Left kidney (tissue), 8 donors: ENCODE measurements at places on chromosomes 2 and 18. TPM values are rescaled to one million over a fixed set of nuclear protein-coding genes. Genes with fewer than 3 reads are reported as not detected.

DNA sequence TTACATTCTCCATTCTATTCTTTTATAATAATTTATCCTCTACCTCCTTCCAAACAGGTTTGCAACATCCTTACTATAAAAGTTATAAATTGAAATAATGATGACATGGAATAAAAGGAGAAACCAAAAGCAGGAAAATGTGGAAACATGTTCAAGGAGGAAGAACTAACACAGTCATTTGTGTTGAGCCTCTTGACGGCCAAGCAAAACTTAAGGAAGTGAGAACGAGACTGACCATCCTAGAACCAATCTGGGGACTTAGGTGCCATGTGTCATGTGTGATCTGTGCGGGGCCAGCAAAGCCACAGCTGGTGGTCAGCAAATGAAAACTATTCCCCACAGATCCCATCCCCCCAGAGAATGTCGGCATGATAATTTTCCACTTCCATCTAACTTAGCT lies 25.6 kb upstream of the FAM124B start:
- no peak for DNase-seq

DNA sequence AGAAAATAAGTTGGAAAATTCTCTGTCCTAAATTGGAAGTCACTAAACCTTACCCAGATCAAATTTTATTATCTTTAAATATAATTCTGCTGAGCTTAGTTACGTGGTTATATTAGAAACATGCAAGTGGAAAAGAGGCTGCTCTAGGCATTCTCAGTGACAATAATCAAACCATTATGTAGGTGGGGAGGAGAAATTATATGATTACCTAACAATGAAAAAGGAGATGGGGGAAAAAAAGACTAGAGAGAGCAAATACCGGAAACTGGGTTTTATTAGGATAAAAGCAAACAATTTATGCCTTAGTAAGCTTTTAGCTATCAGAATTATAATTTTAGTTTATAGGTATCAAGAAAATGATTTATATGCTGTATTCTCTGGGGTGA lies 53.2 kb downstream of the PHLPP1 start:
- no peak for DNase-seq

DNA sequence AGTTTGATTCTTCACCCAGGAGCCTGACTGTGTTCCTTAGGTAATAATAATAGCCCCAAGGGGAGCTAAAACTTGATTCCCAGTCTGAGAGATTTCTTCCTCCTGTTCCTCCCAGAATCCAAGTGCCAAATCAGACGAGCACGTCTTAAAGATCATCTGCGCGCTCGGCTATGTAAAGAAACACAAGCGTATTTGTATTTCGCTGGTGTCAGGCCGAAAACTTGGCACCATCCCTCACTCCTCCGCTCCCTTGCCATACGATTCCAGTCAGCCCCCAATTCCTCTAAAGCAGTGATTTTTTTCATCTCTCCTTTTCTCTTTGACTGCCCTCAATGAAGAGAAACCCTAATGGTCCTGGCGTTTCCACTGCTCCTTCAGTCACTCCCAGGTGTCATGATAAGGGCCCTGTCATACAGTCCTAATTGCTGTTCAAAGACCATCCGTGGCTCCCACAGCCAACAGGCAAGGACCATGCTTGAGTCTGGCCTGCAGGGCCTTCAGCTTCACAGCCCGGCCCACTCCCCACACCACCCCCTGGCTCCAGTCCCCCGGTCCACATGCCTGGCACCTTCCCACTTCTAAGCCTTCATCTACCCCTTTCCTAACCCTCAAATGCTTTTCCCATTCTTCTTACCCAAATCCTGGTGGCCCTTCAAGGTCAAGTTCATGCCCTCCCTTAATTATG lies 130.8 kb upstream of the ID2 start:
- DNase-seq = no peak

DNA sequence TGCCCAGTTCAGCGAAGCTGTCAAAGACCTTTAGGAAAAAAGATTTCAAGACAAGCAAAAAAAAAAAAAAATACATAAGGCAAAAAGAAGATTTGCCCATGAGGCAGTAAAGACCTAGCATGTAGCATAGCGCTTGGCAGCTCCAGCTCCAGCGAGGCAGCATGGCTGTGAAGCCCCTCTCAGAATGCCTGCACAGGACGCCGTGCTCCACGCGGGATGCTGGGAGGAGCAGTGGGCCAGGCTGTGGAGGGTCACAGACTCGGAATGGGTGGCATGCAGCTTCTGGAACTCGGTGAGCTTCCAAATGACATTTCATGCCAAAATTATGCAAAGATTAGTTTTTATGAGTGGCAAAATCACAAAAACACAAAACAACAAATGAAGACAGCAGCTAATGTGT lies 267.3 kb downstream of the ZNF516 start:
- no peak for DNase-seq

GRCh38 chr2:126909366-126909765 lies 10.7 kb downstream of the TEX51 start:
- no peak for DNase-seq

GRCh38 chr18:70377857-70378701 lies 89.2 kb downstream of the SOCS6 start:
- no peak for DNase-seq

DNA sequence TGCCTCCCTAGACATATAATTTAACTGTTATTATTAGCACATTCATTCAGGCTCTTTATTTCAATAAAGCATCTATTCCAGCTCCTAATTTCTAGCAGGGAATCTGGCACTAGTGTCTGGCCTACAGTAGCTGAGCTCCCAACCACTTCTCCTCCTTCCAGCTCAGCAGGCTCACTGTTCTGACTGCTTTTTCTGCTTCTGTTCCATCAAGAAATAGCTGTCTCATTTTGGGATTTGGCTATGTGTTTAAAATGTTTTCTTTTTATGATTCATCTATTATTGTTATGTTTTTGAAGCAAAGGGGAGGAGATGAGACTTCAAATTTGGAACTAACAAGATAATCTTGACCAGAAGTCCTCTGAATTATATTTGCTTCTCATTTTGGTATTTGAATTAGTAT lies 172.7 kb upstream of the SMAD7 start:
- DNase-seq = no peak

DNA sequence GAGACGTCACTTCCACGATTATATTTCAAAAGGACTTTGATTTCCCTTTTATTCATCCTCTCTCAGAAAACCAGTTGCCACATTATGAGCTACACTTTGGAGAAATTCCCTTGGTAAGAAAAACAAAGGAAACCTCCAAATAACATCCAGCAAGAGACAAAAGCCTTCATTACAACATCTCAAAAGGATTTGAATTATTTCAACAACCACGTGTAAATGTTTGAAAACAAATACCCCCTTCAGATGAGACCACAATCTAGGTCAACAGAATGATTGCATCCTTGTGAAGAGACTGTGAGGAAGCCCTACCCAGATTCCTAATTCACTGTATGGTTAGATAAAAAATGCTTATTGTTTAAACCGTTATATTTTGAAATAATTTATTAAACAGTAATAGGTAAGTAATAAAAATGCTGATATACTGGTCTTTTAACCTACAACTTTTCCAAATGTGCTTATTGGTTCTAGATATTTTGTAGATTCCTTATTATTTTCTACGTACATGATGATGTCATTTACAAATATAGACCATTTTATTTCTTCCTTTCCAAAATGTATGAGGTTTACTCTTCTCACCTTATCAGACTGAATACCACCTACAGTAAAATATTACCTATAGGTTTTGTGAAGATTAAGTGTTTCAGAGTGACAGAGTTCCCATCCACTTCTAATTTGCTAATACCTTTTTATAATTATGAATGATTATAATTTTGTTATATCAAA lies 922.7 kb upstream of the CHAC2 start:
- DNase-seq = no peak

- no peak for DNase-seq
These were observed 20.6 kb downstream of the LRRFIP1 start for GRCh38 chr2:237648016-237648381.

GRCh38 chr18:6444466-6445228 lies 29.9 kb upstream of the L3MBTL4 start:
- DNase-seq = no peak

Gene LTBP1
- polyA plus RNA-seq = 85.2 TPM

Gene GPBAR1
- polyA plus RNA-seq = 1.2 TPM

Gene GALNT3
- polyA plus RNA-seq = 20.2 TPM

Gene TMEM163
- 1.6 TPM for polyA plus RNA-seq

Gene MAP3K19
- polyA plus RNA-seq = 0.73 TPM

Gene GULP1
- 67.8 TPM for polyA plus RNA-seq

Gene FOSL2
- 24.8 TPM for polyA plus RNA-seq

Gene ADAM17
- polyA plus RNA-seq = 56.6 TPM
